ENCODE measurements at places on chromosomes 12 and 14.

GRCh38 chr12:32926963-32927362, 30.4 kb upstream of the PKP2 start:
- no peak for DNase-seq

- no peak for DNase-seq
Observed at GRCh38 chr14:102906616-102907302, 15.7 kb upstream of the AMN start.

DNA sequence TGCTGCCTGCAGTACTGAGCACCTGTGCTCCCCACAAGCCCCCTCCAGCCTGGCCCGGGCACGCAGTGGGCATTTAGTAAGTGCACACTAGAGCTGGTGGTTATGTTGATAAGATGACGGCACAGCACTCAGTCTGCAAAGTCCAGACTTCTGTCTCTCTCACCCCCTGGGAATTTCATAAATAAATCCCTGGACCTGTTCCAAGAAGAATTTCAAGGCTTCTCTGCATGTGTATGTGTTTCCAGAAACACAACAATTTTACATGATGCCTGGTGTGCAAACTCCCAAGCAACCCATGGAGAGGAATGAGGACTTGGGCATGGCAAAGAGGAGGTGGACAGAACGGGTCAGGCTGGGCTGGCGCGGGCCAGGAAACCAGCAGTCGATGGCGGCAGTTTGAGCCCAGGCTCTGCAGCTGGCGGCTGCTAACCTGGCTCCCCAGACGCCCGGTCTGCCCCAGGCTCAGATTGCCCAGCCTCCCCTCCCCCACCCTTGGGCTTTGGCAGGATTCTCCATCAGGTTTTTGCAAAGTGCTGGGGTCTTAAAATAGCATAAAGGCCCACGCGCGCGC, 10.4 kb upstream of the ACVR1B start:
- DNase-seq: no peak

- no peak for DNase-seq
Observed at GRCh38 chr14:97850466-97850865, 1053.3 kb downstream of the VRK1 start.

DNA sequence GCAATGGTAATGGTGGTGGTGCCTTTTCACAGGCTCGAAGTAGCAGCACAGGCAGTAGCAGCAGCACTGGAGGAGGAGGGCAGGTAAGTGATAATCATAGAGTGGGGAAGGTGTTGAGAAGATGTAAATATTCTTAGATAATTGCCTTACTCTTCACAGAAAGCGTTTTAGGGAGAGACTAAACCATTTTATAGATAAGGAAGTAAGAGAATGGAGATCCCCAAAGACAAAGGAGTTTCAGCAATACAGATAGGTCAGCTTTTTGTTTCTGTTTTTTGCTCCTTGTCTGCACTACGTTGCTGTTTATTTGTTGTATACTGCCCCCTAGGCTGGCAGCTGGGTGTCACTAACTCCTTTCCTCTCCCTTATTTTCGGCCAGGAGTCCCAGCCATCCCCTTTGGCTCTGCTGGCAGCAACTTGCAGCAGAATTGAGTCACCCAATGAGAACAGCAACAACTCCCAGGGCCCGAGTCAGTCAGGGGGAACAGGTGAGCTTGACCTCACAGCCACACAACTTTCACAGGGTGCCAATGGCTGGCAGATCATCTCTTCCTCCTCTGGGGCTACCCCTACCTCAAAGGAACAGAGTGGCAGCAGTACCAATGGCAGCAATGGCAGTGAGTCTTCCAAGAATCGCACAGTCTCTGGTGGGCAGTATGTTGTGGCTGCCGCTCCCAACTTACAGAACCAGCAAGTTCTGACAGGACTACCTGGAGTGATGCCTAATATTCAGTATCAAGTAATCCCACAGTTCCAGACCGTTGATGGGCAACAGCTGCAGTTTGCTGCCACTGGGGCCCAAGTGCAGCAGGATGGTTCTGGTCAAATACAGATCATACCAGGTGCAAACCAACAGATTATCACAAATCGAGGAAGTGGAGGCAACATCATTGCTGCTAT, 2.0 kb downstream of the SP1 start:
- DNase-seq: no peak

- no peak for DNase-seq
Observed at GRCh38 chr14:75989134-75989533, 3.6 kb downstream of the IFT43 start.

GRCh38 chr14:92861856-92862745, 60.8 kb upstream of the CHGA start:
- no peak for DNase-seq

- no peak for DNase-seq
Observed at GRCh38 chr14:104870368-104871144, 5.5 kb downstream of the CEP170B start.

GRCh38 chr14:38982837-38983236, 120.2 kb downstream of the SEC23A start:
- no peak for DNase-seq

GRCh38 chr14:74963705-74964271, 8.4 kb upstream of the PGF start:
- DNase-seq: no peak

- no peak for DNase-seq
Observed at GRCh38 chr12:76417116-76417515, 68.9 kb upstream of the BBS10 start.

DNA sequence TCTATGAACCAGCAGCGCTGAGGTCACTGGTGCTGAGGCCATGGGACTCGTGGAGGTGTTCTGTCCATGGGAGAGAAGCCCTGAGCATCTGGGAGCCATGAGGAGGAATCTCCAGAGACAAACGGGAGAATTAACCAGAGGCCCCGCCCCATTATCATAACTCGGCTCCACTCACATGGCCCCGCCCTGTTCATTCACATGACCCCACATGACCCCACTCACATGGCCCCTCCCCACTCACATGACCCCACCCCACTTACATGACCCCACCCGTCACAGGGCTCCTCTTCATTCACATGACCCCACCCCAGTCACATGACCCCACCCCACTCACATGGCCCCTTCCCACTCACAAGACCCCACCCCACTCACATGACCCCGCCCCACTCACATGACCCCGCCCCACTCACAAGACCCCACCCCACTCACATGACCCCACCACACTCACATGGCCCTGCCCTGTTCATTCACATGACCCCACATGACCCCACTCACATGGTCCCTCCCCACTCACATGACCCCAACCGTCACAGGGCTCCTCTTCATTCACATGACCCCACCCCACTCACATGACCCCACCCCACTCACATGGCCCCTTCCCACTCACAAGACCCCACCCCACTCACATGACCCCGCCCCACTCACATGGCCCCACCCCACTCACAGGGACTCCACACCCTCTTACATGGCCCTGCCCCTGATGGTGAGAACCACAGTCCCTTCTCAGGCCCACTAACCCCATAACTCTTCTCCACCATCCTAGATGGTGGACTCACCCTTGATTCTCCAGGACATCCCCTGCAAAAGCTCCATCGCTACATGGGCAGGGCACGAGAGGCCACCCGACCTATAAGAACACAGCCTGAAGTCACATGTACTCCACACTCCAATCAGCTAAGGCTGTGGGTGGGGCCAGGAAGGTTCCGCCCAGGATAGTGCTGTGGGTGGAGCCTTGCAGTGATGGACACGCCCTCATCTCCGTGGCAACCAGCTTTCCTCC, 151.1 kb upstream of the SFSWAP start:
- no peak for DNase-seq

DNA sequence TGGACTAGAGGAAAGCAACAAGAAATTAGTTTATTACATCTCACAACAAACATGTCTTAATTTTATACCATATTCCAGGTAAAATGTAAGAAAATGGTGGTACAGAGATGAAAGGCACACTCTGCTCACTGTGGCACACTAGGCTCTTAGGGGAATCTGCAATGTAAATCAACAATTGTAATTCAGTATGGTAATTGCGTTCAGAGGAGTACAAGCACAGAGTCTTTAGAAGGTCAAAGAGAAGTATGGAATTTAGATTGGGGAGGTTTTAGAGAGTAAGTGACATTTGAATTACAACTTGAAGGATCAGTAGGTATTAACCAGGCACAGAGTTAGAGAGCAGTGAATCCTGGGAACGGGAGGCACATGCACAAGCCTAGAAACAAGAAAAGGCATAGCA, 694.0 kb upstream of the USP15 start:
- no peak for DNase-seq

GRCh38 chr12:66495709-66496108, 183.2 kb downstream of the GRIP1 start:
- DNase-seq: no peak

DNA sequence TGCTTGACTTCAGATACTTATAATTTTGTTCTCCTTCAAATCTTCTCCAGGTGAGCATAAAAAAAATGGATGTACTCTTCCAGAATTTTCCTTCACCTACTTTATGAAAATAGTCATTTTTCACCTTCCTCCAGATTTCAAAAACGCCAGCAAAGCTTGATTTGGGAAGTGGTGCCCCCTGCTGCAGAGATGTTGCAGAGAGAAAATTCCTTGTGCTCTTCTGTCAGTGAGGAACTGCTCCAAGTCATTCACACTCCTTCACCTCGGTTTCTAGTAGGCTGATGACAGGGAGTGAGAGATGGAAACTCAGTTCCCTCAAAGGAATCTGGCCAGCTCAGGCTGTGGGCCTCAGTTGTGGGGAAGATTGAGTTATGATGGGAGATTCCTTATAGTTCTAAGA, 24.2 kb upstream of the RNASE3 start:
- no peak for DNase-seq

DNA sequence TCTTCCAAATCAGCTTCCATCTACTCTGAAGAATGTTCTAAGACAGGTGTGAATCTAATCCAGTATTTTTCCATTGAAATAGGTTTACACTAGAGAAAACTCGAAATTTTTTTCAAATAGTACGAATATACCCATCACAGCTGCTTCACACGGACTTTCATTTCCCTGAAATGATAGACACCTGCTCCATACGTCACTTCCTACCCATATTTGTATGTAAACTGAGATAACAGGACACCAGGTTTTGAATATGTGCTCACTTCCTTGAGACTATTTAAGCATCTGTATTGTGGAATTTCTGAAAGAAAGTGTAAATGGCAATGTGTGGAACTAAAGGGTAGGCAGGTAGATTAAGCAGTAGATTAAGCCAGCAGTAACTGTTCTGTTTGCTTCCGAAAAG, 13.4 kb upstream of the ITPR2 start:
- DNase-seq: no peak

DNA sequence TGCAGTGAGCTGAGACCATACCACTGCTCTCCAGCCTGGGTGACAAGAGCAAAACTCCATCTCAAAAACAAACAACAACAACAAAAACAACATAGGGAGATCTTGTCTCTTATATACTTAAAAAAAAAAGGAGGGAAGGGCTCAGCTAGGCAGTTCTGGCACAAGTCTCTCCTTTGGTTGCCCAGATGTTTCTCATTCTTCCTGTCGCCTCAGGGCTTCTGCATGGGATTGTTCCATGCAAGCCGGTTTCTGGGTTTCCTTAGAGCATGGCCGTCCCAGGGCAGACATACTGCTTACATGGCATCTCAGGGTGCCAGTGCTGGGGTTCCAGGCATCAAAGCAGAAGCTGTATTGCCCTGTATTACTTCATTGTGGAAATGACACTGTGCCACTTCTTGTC, 5.2 kb upstream of the SLC8B1 start:
- DNase-seq: no peak

DNA sequence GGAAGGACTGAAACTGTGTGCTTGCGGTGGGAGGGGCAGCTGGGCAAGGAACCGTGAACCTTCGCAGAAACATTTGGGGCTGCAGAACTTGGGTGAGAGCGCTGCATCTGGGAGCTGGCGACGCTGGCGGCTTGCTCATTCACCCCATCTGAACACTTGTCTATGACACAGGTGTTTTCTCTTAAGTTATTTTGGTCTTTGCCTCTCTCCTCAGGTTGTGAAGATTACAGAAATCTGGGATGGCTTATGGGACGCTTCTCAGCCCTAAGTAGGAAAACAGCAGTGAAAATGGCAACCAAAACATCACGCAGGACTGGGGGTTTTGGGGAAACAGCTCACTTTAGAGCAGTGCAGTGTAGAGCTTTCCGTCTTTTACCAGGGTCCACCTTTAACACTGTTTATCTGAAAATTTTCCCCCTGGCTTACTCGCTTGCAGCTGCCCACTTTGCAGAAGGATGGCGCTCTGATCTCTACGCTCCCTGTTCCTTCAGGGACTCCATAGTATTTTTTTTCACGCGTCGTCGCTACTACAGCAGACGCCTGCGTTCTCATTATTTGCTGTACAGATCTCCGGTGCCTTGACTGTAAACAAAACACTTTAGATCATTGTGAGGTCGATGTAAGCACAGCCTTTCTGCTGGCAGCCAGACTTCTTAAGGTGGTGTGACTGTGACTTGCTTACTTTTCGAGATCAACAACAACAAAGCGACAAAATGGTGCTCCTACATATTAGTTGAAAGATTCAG, 2.7 kb upstream of the CDKN1B start:
- peak; percentile 47 for DNase-seq

GRCh38 chr12:52151837-52152783, 39.7 kb downstream of the KRT80 start:
- DNase-seq: no peak

DNA sequence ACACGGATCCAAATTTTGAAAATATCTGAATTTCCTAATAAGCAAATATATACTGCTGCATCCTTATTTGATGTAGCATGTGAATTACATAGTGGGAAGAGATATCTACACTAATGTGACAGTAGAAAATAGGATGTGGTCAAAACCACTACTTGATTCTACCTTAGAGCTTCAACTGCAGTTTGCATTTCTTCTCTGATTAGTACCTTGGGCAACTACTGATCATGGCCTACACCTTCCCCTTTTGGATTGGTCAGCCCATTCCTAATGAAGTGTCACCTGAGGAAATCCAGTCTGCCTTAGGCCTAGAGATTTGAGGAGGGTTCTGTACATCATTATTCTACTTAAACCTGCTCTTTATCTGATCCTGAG, 10.7 kb downstream of the LLPH start:
- no peak for DNase-seq

- no peak for DNase-seq
Observed at GRCh38 chr12:82047446-82047845, 288.3 kb upstream of the PPFIA2 start.

DNA sequence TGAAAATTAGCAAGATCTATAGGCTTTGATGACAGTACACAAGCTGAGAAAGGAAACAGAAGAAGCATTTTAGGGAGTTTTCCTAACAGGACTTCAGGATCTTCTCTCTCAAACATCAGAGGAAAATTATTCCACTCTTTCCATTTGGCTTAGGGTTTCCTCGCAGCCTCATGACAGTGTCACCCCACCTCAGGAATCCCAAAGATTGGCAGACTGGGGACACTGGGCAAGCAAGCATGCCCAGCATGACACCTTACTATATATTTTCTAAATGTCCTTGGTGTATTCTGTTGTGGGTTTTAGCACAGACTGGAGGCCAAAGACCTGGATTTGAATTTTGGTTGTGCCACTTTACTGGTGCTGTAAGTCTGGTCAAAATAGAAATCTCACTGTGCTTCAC, 482.4 kb upstream of the SOX5 start:
- DNase-seq: no peak

GRCh38 chr14:80095623-80096022, 115.7 kb downstream of the DIO2 start:
- no peak for DNase-seq

GRCh38 chr12:630656-631632, 32.3 kb downstream of the NINJ2 start:
- no peak for DNase-seq

All from NCI-H1436 treated with DMSO at 0.1 percent for 48 hours (cell line).